ENCODE measurements at places on chromosomes 7 and 10. TPM values are rescaled to one million over a fixed set of nuclear protein-coding genes. Genes with fewer than 3 reads are reported as not detected.
A peak's percentile ranks its signal among the peaks of the same experiment; 100 is the strongest.

DNA sequence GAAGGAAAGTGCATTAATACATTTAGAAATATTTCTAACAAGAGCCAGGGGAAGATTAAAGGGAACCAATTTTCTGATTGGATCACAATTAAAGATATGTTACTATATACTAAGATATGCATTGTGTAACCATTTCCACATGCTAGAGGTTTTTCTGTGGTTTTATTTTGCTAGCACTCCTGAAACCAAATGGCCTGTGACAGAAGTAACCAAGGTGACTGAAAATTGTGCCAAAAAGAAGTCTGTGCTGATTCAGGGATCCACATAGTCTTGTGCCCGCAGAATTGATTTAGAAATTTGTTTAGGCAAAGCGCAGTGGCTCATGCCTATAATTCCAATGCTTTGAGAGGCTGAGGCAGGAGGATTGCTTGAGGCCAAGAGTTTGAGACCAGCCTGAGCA lies 1.8 kb downstream of the CC2D2B start:
- no peak overlapping the region for H3K4me3 ChIP-seq
- DNase-seq: no peak
- H3K27ac ChIP-seq: no peak overlapping the region
- H3K36me3 ChIP-seq: peaks cover 6% of the 10 kb centered on the region

DNA sequence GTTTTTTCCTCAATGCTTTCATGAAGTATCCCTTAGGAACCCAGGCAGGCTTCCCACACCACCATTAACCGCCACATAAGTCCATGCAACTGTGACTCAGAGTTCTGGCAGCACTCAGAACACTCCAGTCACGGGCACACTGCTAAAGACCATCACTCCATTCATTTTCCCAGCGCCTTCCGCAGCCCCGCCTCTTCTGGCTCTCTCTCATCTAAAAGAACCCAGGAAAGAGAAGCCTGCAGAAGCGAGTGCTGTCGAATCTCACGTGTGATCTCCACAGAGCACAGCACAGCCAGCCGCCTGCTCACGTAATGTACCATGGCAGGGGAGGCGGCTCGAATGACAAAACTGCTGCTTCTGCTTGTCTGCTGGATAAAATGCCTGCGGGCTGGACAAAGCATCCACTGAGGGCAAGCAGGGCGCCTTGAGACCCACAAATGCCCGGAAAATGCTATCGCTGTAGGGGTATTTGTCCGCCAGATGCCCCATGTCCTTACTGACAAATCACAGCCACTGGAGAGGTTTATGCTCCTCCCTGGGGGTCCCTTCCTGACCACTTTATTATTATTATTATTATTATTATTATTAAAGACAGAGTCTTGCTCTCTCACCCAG lies 1.8 kb downstream of the PSMG3 start:
- peaks cover 13% of the 10 kb centered on the region for H3K27me3 ChIP-seq
- no peaks in the 10 kb centered on the region for H3K36me3 ChIP-seq
- no peak overlapping the region for H3K4me3 ChIP-seq
- no peak overlapping the region for H3K27ac ChIP-seq

DNA sequence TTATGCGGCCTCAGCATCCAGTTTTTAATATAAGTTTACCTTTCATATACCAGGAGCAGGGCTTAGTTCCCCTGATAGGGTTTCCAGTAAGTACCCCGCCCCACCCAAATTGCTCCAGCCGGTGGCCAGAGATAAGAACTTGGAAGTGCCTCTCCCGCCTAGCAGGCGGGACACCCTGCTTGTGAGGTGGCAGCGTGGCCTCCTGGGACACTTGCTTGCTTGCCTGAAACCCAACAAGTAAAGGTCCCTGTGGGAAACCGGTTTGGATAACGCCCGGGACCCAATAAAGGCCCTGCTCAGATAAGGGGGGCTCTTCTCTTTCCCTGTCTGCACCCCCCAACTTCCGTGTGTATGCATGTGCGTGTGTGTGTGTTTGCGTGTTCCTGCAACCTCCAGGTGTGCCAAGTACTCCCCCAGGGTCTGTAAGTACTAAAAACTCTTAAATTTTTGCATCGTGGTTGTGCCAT lies 154.3 kb downstream of the ARHGAP21 start:
- peaks cover 6% of the 10 kb centered on the region for H3K27me3 ChIP-seq
- no peaks in the 10 kb centered on the region for H3K4me1 ChIP-seq
- peaks cover 4% of the 10 kb centered on the region for H3K36me3 ChIP-seq
- DNase-seq: no peak
- H3K4me3 ChIP-seq: no peak overlapping the region

Gene NAT16
- total RNA-seq: not detected

DNA sequence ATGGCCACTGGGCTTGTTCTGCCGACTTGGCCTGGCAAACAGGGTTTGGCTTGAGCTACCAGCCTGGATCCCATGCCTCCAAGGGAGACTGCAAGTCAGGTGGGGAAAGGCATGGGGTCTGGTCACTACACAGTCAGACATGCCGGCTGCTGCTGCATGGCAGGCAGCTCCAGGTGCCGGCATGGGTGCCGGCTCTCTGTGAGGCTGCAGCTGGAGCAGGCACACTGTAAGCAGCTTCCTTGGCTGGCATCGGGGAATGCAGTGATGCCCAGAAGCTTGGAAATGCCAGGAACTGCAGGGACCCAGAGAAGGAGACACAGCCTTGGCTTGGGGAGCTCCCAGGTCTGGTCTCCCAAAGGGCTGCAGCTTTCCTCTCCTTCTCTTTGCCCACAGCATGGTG lies 305.5 kb upstream of the NRG3 start:
- no peak overlapping the region for H3K4me3 ChIP-seq
- H3K36me3 ChIP-seq: no peaks in the 10 kb centered on the region
- peaks cover 2% of the 10 kb centered on the region for H3K27me3 ChIP-seq
- no peak overlapping the region for H3K27ac ChIP-seq

Gene PPP1R9A
- total RNA-seq: 22.2 TPM

Gene CFAP46
- 0.95 TPM for total RNA-seq

DNA sequence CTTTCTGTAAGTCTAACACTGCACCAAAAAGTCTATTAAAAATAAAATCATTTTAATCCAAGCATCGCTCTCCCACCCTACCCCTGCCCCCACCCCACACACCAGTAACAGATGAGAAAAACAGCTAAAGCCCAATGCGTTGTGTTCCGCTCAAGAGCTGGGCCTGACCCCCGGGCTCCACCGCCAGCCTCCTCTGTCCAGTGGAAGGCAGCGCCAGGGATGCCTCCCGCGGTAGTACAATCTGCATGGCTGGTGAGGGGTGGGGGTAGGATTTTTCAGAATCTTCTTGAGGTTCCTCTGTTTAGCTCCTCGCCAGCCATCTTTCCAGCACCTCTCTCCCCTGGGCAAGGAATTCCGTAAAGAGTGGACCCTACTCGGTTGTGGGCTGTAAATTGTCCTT lies 12.1 kb downstream of the THSD7A start:
- H3K4me1 ChIP-seq: peaks cover 26% of the 10 kb centered on the region
- no peak for DNase-seq
- no peak overlapping the region for H3K27ac ChIP-seq
- H3K36me3 ChIP-seq: peaks cover 10% of the 10 kb centered on the region

- peak overlapping the region; percentile 95 for H3K4me3 ChIP-seq
- peak overlapping the region; percentile 94 for H3K27ac ChIP-seq
- peaks cover 16% of the 10 kb centered on the region for H3K4me1 ChIP-seq
- H3K27me3 ChIP-seq: peaks cover 26% of the 10 kb centered on the region
- H3K36me3 ChIP-seq: peaks cover 4% of the 10 kb centered on the region
These were observed 2.3 kb upstream of the CREB5 start for GRCh38 chr7:28409716-28410627.

DNA sequence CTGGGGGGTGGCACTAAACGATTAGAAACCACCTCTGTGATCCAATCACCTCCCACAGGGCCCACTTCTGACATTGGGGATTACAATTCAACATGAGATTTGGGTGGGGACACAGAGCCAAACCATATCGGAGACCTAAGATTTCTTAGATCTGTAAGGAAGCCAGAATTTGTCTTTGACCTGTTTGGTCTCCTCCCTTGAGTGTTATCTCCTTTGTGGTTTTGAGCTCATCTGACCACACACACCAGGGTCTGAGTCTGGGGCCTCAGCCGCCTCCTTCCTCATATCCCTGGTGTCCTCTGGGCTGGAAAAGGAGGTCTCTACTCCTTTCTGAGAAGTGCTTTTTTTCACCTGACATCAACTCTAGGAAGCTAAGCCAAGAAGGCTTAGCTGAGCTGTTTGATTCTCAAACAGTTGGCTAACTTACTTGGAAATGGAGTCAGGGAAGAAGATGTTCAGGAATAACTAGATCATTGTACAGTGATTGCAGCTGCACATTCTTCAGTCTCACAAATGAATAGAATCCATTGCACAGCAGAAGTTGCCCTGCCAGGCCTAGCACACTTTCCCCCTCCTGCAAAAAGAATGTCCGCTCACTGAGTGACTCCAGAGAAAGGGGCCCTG lies 167.4 kb downstream of the ARHGAP21 start:
- peak overlapping the region; percentile 3 for H3K4me3 ChIP-seq
- H3K4me1 ChIP-seq: peaks cover 19% of the 10 kb centered on the region
- H3K36me3 ChIP-seq: peaks cover 8% of the 10 kb centered on the region
- no peak for DNase-seq
- H3K27ac ChIP-seq: peak overlapping the region; percentile 88

Gene NUTM2A
- total RNA-seq: 2.6 TPM

- H3K27ac ChIP-seq: no peak overlapping the region
- no peak for DNase-seq
- peaks cover 5% of the 10 kb centered on the region for H3K36me3 ChIP-seq
- peaks cover 36% of the 10 kb centered on the region for H3K4me1 ChIP-seq
These were observed 50.9 kb downstream of the LAMB4 start for GRCh38 chr7:108079276-108079647.

Gene ABI1
- 67.5 TPM for total RNA-seq

Gene TUBAL3
- total RNA-seq: not detected

Gene ASCC1
- 32.1 TPM for total RNA-seq

DNA sequence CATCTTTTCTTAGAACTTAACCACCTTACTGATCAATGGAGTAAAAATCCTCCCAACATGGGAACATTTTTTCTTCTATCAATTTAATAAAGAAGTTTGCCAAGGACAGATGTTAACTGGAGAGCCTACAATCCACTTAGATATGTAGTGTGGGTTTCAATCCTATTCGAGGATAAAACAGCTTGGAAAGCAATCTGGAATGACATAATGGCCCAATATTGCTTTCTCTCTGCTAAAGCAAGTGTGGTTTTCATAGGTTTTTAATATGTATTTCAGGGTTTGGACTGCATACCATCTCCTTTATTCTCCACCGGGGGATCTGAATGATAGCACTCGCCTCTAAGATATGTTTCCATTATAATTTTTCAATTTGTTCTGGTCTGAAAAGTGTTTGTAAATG lies 149.7 kb downstream of the PRPF18 start:
- H3K27ac ChIP-seq: no peak overlapping the region
- peaks cover 4% of the 10 kb centered on the region for H3K27me3 ChIP-seq
- peaks cover 16% of the 10 kb centered on the region for H3K36me3 ChIP-seq
- DNase-seq: no peak
- H3K4me3 ChIP-seq: no peak overlapping the region
- peaks cover 28% of the 10 kb centered on the region for H3K4me1 ChIP-seq

DNA sequence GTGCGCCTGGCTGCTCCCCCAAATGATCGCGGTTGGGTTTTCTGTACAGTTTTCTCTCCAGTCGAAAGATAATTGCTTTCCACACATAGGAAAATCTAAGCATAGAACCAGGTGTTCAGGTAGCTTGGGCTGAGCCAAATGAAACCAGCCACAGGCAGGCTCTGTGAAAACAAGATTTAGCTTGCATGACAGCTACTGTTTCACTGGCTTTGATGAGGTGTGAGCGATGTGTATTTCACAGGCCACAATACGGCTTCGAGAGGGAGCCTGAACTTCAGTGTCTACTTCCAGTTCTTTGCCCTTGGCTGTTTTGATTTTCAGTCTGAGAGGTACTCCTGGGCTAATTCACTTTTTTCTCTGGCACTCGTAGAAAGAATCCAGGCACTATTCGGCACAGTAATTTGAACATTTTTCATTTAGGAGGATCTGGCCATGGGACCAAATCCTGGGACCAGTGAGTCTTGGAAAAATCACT lies 110.5 kb downstream of the JCAD start:
- H3K36me3 ChIP-seq: no peaks in the 10 kb centered on the region
- H3K4me3 ChIP-seq: no peak overlapping the region

Gene PLXDC2
- total RNA-seq: 73.1 TPM

- H3K4me1 ChIP-seq: peaks cover 3% of the 10 kb centered on the region
- peaks cover 10% of the 10 kb centered on the region for H3K27me3 ChIP-seq
- no peak for DNase-seq
- H3K4me3 ChIP-seq: no peak overlapping the region
These were observed 82.5 kb downstream of the CTTNBP2 start for GRCh38 chr7:117790731-117791130.

DNA sequence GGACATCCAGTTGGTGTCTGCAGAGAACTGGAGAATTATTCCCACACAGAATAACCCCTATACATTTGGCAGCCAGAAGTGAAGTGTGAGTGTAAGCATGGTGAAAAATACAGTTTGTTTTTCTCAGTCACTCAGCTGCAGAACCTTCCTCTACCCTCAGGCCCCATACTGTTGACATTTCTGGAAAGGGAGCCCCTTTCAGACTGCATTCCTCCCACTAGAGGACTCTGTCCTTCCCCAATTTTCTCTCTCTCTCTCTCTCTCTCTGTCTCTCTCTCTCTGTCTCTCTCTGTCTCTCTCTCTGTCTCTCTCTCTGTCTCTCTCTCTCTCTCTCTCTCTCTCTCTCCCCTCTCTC lies 86.8 kb upstream of the STEAP1B start:
- no peak overlapping the region for H3K4me3 ChIP-seq
- peaks cover 39% of the 10 kb centered on the region for H3K4me1 ChIP-seq
- peaks cover 5% of the 10 kb centered on the region for H3K36me3 ChIP-seq
- no peak overlapping the region for H3K27ac ChIP-seq
- no peak for DNase-seq
- no peaks in the 10 kb centered on the region for H3K27me3 ChIP-seq

Data from endothelial cell (in vitro differentiated cells).